AG08395 (cell line): ENCODE measurements at places on chromosomes 12 and 14.

DNA sequence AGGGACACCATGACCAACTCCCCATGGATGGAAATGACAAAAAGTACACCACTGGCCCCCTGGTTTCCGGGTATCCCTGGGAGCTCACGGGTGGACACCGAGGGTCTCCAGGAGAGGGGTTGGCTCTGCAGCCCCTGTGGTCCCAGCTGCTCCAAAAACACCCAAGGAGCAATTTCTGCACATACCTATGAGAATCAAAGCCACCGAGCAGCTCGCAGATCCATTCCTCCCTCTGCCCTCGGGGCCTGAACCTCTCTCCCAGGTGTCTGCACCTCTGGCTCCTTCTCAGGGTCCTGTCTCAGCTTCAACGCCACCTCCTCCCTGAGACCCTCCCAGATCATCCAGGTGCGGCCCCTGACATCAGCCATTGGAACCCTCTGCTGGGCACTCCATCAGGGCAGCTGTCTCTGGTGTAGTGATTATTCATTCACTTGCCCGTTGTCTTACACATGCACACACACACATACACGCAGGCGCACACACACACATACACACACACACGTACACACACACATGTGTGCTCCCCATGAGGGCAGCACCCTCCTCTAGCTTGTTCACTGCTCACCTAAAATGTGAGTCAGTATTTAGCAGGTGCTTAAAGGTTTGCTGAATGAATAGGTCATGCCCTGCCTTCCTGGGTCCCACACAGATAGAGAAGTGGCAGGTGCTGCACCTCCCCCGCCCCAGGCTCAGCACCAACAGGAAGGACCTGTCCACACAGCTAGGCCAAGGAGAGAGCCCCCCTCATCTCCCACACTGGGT lies 5.9 kb downstream of the RIMBP2 start:
- DNase-seq = no peak

GRCh38 chr14:83172363-83172762 lies 1638.7 kb upstream of the SEL1L start:
- DNase-seq = peak; percentile 42

DNA sequence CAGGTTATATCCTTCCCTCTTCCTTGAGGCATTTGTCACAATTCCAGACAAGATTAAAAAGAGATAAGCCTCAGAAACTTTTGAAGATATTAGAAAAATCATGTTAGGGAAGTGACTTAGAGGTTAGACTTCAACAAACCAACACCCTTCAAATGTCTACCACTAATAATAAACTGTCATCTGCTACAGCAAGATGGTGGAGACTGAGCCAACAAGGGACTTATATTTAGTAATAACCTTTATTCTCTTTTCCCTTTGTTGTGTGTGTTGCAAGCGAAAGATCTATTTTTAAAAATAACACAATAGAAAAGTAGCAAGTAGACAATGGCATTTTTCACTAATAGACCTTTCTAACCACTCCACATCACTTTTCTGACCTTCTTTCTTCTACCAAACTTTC lies 28.6 kb downstream of the PRICKLE1 start:
- no peak for DNase-seq

DNA sequence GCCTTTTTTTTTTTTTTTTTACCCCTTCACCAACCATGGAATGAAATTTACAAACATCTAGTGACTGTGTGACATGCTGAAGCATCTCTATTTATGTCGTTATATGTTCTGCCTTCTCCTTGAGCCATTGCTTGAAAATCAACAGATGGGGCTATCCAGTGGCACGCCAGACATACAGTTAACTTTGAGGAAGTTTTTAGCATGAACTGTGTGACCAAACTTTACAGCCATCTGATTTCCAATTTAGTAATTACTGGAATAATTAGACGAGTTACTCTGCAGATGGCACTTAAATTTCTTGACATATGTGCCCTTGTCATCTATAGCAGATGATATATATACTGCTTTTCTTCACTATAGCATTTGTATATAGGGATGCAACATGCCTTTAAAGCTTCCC lies 192.1 kb downstream of the SNAPC1 start:
- DNase-seq = no peak

DNA sequence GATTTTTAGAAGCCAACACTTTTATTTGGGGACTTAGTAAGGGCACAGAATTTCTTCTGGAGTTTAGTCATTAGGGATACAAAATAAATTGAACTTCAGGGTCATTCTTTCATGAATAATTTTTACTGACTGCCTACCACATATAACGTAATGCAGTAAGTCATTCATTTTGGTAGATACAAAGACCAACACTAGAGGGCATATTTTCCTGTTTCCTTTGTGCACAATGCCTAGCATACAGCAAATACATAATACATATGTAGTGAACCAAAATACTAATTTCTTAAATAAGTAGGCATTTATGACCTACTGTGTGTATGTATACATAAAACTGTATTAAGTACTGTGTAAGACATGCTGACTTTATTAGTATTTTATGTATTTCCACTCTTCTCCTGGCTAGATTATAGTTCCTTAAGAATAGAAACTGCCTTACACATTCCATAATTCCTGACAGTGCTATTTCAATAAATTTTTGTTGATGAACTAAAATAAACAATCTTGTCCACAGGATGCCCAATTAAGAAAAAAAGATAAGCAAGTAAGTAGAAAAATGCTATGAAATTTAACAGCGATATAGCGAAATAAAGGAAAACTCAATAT lies 47.9 kb downstream of the PPP1R12A start:
- peak; percentile 13 for DNase-seq

DNA sequence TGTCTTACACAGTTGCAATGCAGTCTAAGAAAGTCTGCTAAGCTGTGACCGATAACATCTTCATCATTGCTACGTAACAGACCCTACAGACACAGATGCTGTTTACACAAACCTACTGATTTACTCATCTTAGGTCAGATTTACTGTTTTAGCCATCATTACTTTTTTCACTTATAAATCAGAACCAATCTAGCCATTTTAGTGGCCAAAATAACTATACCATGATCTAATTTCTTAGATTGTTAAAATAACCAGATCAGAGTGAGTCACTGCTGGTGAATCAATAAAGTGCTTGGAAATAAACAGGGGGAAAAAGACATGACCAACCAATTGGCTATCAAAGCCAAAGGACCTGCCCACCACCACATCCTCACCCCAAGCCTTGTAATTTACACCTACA lies 57.0 kb upstream of the FOXN3 start:
- DNase-seq = peak; percentile 22

GRCh38 chr12:16034136-16034817 lies 123.1 kb downstream of the DERA start:
- DNase-seq = no peak

DNA sequence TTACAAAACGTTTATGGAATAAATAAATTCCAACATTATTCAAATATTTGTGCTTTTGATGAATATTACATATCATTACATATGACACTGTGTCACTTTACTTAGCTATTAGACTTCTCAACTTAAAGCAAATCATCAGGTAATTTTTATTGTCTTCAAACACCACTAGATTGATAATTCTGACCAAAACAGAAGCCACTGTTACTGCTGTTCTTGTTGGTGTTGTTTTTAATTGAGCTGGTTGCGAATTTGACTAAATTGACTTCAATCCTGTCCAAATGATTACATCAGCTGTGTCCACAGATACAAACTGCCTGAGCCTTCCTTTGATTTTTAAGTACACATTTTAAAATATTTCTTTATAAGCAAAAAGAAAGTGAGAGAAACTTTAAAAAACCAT lies 29.2 kb downstream of the PRKD1 start:
- DNase-seq = no peak

DNA sequence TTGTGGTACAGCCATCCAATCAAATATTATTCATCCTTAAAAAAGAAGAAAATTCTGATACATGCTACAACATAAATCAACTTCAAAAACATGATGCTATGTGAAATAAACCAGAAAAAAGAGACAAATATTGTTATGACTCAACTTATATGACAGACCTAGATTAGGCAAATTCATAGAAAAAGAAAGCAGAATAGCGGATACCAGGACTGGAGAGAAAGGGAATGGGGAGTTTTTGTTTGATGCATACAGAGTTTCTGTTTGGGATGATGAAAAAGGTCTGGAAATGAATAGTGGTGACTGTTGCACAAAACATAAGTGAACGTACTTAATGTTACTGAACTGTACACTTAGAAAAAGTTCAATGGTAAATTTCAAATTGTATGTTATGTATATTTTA lies 82.3 kb downstream of the SPPL3 start:
- DNase-seq = no peak

- no peak for DNase-seq
These were observed 132.5 kb downstream of the KTN1 start for GRCh38 chr14:55712491-55712890.

- DNase-seq = peak; percentile 78
These were observed 363.2 kb upstream of the DDHD1 start for GRCh38 chr14:53516261-53516774.

GRCh38 chr12:123934829-123935228 lies 37.8 kb downstream of the CCDC92 start:
- peak; percentile 69 for DNase-seq

GRCh38 chr12:132190012-132190755 lies 45.9 kb downstream of the NOC4L start:
- peak; percentile 21 for DNase-seq

GRCh38 chr14:59679872-59680271 lies 103.3 kb upstream of the CCDC175 start:
- DNase-seq = no peak

GRCh38 chr14:74501135-74501614 lies 7.6 kb downstream of the ISCA2 start:
- peak; percentile 64 for DNase-seq

DNA sequence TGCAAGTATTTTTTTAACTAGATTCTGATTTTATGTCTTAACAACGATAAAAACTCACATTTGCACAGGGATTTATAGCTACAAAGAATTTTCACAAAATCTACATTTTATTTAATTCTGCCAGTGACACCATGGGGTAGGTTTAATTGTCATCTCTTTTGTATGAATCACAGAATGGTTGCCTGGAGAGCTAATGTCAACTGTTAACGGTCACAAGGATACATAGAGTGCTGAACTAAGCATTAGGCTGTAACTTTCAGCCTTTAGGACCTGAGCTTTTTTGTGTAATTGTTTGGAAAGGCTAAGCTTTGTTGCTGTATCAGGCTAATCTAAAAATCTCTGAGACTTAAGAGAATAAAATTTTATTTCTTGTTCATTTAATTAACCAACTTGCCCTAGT lies 465.3 kb upstream of the TBX3 start:
- DNase-seq = peak; percentile 31

DNA sequence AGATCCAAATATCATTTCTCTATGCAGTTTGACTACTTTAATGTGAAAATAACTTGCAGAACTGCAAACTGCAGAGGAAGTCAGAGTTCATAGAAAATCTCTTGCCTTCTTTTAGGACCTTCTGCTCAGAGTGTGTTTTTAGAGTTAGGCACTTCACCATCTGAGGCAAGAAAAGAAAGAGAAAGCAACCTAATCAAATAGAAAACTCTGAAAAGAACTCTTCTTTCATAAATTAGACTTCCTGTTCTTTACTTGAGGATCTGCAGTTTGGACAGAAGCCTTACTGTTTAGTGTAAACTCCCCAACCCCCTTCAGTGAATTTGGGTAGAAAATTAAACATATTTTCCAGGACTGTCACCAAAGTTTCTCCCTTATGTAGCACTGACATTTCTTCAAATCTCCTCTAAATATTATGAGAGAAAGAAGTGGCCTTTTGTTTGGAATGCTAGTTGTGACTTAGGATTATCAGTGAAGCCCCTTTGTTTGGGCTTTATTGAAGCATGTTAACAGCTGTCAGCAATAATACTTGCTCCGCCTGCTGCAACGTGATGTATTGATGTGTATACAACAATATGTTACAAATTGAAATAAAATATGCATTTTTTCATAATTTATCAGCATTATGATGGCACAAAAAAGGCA lies 99.5 kb downstream of the PDZRN4 start:
- no peak for DNase-seq

DNA sequence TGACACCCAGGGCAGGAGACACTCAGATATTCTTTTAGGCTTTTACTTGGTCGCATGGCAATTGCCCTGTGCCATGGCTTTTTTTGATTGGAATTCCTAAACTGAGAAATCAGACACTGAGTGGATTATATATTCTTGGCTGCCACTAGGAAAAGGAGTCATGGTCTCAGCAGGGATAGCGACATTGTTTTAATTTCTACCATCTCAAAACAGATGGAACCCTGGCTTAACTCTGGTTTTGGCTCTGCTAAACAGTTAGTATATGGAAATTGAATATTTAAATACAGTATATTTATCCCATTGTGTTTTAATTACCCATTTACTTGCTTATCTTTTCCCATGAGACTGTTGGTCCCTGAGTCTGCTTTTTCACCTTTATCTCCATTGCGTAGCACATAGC lies 84.0 kb downstream of the DACT1 start:
- DNase-seq = no peak

- DNase-seq = peak; percentile 34
These were observed 46.9 kb upstream of the MDM1 start for GRCh38 chr12:68378872-68379606.

DNA sequence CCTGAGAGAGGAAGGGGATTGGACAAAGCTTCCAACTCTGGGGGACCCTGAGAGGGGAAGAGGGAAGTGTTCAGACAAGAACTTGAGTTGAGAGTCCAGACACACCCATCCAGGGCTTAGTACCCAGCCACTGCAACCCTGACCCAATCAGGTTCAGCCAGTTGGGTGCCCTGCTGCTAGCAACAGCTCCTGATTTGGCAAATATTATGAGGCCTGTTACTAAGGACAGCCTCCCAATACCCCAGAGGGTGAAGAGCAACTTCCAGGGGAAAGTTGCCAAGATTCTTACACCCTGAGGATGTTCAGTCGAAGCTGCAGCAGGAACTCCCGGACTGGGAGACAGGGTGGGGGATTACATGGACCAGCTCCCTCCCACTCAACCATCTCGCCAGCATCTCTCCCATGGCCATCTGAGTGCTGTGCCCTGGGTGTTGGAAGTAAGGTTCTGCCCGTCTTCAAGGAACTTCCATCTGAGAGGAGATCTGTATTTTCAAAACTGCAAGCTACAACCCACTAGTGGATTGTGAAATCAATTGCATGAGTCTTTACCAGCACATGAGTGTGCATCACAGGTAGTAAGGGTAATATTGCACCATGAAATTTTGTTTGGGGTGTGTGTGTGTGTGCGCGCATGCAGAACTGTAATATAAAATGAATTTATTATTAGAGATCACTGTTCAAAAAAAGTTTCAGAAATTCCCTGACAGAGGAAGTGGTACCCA lies 11.5 kb upstream of the KRT78 start:
- DNase-seq = peak; percentile 49
